ENCODE measurements at places on chromosomes 12 and 14.

GRCh38 chr12:63802012-63802608 is 22.4 kb downstream of the RXYLT1 start:
- no peak for DNase-seq

DNA sequence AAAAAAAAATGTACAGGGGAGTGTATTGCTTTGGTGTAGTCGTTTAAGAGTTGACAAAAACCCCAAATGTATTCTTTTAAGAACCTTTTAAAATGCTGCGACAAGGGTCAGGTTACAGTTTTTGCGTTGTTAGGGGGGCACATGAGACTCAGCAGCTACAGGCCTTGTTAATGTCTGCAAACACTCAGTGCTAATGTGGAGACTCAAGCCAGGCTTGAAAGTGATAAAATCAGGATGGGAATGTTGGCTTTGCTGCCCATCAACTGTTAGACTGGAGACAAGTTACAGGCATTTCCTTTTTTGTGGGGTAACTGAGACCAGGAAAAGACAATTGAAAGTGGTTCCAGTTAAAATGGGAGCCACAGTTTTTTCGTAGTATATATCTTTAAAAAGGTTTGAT is 84.8 kb downstream of the PRKCH start:
- DNase-seq: no peak

DNA sequence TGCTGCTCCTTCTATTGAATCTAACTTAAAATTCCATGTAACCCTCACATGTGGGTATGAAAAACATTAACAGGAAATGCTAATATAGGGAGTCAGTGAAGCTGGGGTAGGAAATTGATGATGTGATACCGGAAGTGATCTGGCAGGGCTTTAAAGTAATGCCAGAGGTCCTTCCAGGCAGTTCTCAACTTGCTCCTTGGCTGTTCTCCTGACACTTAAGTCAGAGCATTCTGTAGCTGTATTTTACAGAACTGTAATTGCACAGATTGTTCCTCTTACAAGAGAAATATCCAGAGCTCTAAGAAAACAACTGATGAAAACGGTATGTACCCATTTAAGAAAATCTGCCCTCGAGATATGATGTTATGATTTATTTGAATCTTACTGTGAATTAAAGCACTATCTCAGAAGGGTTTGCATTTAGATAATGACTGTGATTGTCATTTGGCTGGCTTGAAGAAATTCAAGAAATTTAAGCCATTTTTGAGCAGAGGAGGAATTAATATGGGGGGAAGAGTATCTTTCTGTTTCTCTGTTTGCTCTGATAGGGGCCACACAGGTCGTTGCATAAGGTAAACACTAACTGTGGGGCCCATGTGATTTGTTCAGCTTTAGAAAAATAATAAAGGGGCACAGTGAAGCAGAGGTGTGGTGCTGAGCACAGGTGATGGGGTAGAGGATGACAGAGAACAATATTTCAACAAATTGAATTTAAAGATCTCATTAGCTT is 88.4 kb downstream of the BBS10 start:
- no peak for DNase-seq

- no peak for DNase-seq
These were observed 39.1 kb downstream of the SPATA7 start for GRCh38 chr14:88424573-88424972.

DNA sequence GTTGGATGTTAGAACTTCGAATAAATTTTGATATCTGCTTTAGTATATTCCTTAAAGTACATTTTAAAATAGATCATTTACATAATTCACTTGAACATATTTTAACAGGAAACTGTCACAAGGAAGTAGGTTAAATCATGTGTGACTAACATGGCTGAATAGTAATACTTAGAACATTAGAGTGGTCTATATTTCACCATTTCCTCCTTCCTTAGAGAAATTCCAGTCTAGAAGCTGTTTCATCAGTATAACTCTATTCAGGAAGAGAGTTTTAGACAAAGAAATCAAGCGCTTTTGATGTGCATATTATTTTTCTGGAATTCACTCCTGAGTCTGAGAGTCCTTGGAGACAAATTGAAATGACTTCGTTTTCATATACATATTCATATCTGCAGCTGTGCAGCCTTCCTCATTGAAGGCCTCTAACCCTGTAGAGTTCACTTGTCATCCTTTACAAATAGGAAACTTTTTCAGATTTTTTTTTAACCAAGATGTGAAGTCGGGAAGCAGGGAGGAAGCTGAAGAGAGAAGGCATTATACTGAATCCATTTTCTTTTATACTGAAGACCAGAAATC is 28.4 kb downstream of the IRAK3 start:
- no peak for DNase-seq

- no peak for DNase-seq
These were observed 25.1 kb downstream of the USP15 start for GRCh38 chr12:62285284-62285683.

DNA sequence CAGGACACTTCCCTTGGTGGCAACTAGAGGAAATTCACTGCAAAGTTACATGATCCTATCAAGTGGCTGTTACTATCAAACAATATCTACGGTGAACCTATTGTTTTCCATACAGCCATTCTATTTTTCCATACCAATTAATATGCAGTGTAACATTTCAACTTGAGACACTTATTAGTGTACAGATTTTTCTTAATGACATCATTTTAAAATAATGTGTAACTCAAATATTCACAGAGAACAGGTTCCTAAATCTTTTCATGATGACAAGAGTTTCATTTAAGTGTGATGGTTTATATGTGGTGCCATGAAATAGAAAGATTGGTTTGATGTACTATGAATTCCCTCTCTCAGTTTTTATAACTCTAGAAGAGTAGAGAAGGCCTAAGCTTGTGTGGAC is 291.2 kb upstream of the SOX5 start:
- DNase-seq: no peak

Data from stimulated activated CD8-positive, alpha-beta memory T cell treated with anti-CD3 and anti-CD28 coated beads, Interleukin-4, amount 100 ng/mL, for 1 hour (primary cell).